GM23338 (cell line): ENCODE measurements at places on chromosomes 12 and 14. TPM values are rescaled to one million over a fixed set of nuclear protein-coding genes. Genes with fewer than 3 reads are reported as not detected.

DNA sequence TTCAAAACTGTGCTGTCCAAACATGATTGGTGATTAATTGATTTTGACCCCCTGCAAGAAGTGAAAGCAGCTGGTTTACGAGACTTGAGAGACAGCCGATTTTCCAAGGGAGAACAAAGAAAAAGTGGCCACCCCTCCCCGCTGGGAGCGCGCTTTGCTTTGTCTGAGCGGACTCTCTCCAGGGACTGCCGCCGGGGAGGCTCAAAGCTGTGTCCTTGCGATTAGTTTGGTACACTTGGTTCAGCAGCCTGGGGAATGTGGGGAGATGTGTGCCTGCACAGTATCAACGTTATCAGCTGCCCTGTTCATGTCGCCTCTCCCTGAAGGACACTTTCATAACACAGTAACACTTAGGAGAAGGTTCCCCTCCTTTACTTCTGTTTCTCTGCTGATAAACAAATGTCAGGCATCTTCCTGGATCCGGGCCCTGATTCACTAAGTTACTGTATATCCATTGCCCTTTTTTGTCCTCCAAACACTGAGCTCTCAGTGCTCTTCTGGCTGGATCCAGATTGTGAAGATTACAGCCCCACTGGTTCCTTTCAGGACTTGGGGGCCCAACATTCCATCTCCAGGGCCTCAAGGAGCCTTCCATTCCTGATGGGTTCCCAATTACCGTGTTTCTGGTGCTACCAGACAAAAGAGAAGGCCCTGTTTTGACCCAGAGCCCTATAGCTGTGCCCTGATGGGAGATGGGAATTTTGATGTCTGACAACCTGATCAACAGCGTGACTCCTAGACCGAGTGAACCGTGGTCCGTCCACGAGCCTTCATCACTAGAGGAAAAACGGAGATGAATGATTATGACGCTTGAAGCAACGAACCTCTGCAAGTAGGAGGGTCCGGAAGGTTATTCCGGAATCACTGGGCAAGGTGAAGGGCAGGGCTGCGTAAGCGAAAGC is 31.7 kb upstream of the TUBA1C start:
- H3K27ac ChIP-seq, result 0 out of 2 replicates have a peak overlapping the region, but pooled peaks have one; percentile 32
- no peaks in the 10 kb centered on the region for H3K27me3 ChIP-seq
- H3K4me1 ChIP-seq, result peaks cover 21% of the 10 kb centered on the region
- H3K36me3 ChIP-seq, result no peaks in the 10 kb centered on the region

- H3K27ac ChIP-seq, result no peak overlapping the region
- H3K4me3 ChIP-seq, result no peak overlapping the region
- no peak for DNase-seq
- no peaks in the 10 kb centered on the region for H3K4me1 ChIP-seq
- no peaks in the 10 kb centered on the region for H3K36me3 ChIP-seq
These were observed 310.1 kb upstream of the DIO3 start for GRCh38 chr14:101250948-101251811.

DNA sequence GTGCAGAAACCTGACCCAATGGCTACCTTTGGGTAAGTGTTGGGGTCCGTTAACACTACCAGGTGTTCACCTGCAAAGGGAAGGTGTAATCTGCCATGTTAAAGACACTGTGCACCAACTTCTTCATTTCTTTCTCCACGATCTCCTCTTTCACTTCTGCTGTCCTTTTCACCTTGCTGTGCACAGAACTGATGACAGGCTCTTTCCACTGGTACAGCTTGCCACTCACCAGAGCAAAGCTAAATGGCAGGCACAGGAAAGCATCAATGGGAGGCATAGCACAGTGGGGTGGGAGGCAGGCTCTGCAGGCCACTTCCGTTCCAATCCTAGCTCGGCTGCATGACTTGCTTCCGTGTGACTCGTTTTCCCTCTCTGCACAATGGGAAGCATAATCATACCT is 2.6 kb upstream of the C12orf76 start:
- DNase-seq, result no peak
- H3K27ac ChIP-seq, result no peak overlapping the region
- peaks cover 5% of the 10 kb centered on the region; the same call in 1 of the 2 replicates for H3K4me1 ChIP-seq
- no peaks in the 10 kb centered on the region for H3K27me3 ChIP-seq
- H3K36me3 ChIP-seq, result no peaks in the 10 kb centered on the region
- no peak overlapping the region for H3K4me3 ChIP-seq

The C12orf50 gene
- 0.03 TPM in 1 of 2 replicates, not detected in the other for total RNA-seq

GRCh38 chr14:79056879-79057278 is 886.7 kb downstream of the NRXN3 start:
- no peaks in the 10 kb centered on the region for H3K4me1 ChIP-seq
- H3K27ac ChIP-seq, result no peak overlapping the region
- H3K36me3 ChIP-seq, result no peaks in the 10 kb centered on the region
- DNase-seq, result no peak

- no peak overlapping the region for H3K27ac ChIP-seq
- H3K4me1 ChIP-seq, result 0 out of 2 replicates have a peak, but pooled peaks cover 5% of the 10 kb centered on the region
- no peak for DNase-seq
- H3K4me3 ChIP-seq, result no peak overlapping the region
These were observed 4.9 kb downstream of the B4GALNT3 start for GRCh38 chr12:464484-465267.

DNA sequence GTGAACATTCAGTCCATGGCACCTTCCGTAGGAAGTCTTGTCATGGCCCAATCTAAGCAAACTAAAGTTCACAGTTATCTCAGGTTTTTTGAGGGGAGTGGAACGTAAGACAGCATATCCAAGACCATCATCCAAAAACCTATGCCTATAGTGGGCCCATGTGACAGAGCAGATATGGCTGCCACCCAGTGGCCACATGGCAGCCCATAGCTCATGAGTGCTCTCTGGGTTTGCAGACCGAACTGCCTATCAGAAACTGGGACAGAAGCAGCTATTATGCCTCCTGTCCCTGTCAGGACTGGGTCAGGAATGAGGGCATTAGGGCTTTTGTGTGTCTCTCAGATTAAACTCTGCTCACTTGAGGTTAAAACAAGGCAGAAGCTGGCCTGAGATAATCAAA is 503.7 kb downstream of the NRXN3 start:
- H3K4me1 ChIP-seq, result no peaks in the 10 kb centered on the region
- H3K27me3 ChIP-seq, result no peaks in the 10 kb centered on the region
- H3K27ac ChIP-seq, result no peak overlapping the region
- no peak overlapping the region for H3K4me3 ChIP-seq
- no peak for DNase-seq
- no peaks in the 10 kb centered on the region for H3K36me3 ChIP-seq

DNA sequence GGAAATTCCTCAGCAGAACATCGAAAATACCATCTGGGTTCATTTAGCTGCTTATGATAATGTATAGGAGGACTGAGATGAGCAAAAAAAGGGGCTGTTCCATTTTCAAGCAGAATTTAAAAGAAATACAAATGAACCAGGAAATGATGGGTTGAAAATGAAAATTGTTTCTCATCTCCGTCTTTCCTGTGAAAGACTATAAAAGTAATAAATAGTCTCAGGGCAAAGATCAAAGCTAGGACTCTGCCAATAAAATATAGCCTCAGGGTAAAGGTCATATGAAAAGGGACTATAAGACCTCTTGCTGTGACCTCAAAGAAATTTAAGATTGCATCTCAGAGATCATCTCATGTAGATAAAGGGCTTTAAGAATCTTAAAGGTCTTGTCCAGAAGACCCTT is 478.0 kb downstream of the BTG1 start:
- no peak overlapping the region for H3K4me3 ChIP-seq
- H3K27ac ChIP-seq, result no peak overlapping the region
- H3K36me3 ChIP-seq, result no peaks in the 10 kb centered on the region
- H3K27me3 ChIP-seq, result no peaks in the 10 kb centered on the region
- no peaks in the 10 kb centered on the region for H3K4me1 ChIP-seq

DNA sequence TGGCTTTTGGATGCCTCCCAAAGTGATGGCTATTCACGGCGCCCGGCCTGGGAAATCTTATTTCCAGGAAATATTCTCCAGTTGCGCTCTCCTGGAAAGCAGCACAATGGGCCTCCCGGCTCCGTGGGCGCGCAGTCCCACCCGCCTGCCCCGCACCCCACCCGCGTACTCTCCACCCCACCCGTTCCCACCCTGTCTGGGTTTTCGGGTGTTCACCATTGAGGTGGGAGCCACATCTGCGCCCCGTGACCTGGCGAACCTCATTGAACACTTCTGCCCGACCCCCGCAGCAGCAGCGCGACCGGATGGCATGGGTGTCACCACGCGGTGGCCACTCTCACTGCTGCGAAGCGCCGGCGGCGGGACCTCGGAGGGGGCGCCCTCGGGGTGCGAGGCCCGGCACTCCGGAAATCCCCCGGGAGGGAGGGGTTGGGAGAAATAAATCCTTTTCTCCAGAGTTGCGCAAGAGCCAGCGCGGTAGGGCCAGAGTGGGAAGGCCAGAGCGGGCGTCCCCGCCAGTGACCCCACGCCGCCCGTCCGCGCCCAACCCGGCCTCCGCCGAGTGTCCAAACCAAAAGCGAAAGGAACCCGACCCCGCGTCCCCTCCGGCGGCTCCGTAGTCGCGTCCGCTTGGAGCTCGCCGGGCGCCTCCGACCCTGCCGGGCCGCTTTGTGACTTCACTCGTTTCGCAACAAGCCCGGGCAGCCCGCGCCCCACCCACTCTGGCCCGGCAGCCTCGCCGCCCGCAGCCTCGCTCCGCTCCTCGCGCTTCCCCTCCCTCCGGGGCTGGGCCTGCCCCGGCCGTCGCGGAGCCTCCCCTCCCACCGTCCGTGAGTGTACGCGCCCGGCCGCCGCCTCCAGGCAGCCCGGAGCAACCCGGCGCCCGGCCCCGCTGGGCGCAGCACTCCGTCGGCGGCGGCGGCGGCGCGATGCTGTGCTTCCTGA is at the start of gene DRAM1:
DRAM1 (plus strand) TSS at position 720 of the 945 bp plus-strand sequence; CDS start at position 930, 210 bp downstream.
- no peak within 1 kb of the TSS for H3K27ac ChIP-seq
- H3K27me3 ChIP-seq, result peaks cover 26% of the 10 kb centered on the region
